ENCODE measurements at places on chromosomes 6 and 20.
A peak's percentile ranks its signal among the peaks of the same experiment; 100 is the strongest.

- DNase-seq, result no peak
Observed at GRCh38 chr6:45758787-45759471, 256.7 kb downstream of the CLIC5 start.

DNA sequence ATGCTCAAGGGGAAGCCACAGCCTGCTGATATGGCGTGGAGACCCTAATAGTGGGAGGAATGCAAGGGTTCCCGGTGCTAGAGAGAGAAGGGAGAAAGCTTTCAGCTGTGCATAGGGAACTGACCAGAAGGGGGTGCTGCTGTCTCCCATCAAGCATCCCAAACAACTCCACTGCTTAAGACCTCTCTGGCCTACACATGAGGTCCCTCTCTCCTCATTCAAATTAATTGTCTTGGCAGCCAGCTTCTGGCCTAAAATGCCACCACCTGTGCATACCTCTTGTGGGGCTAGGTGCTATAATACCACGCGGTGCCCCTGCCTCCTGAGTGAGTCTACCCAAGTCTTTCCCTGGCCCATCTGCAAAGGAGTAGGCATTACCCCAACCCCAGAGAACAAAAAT is 14.5 kb downstream of the ADISSP start:
- peak; percentile 74 for DNase-seq

- DNase-seq, result no peak
Observed at GRCh38 chr20:58361481-58362205, 27.4 kb upstream of the VAPB start.

GRCh38 chr6:73569121-73569520 is 48.3 kb upstream of the EEF1A1 start:
- no peak for DNase-seq

- DNase-seq, result no peak
Observed at GRCh38 chr6:105273589-105273988, 93.8 kb upstream of the POPDC3 start.

- no peak for DNase-seq
Observed at GRCh38 chr6:159988983-159989454, 20.1 kb downstream of the IGF2R start.

DNA sequence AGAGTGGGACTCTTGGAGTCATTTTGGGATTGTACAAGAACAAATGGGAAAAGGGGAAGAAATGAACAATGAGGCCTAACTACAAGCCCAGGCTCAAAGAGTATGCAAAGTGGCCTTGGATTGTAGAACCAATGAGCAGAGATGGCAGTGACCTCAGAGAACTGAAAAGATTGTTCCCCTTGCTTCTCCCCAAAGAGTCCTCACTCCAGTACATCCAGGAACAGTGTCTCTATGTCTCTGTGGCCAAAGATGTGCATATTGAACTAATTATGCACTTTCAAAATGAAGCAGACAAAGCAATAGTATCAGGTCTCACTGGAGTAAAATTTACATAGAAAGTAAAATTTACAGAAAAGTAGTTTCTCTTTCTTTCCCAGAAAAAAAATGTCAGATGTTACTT is 81.0 kb downstream of the SMLR1 start:
- DNase-seq, result no peak

- peak; percentile 50 for DNase-seq
Observed at GRCh38 chr6:125753218-125753936, 3.9 kb downstream of the HEY2 start.

GRCh38 chr20:57676589-57677583 is 32.9 kb downstream of the PMEPA1 start:
- no peak for DNase-seq

DNA sequence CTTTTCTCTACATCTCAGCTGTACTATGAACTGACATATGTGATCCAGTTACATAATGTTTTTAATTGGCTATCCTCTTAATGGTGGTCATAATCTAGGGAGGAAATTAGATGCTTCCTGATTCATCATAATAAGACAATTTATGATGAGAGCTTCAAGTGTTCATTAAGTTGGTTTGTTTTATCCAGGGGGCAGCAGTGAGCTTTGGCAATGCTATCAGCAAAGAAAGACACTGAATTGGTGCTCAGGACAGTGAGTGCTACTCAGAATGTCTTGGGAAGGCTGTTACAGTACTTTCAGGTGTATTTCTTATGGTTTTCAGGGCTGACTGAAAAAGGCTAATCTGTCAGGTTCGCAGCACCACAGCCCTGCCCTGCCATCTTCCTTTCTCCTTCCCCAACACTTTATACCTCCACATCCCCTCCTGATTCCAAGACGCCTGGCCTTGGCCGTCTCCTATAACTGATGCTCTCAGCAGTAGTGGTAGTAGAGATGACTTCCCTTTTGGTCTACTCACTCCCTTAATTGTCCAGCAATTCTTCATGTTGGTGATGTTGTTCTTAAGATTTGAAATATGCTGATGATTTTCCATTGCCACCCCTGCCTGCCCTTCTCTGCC is 67.0 kb upstream of the TNFAIP3 start:
- DNase-seq, result peak; percentile 89

DNA sequence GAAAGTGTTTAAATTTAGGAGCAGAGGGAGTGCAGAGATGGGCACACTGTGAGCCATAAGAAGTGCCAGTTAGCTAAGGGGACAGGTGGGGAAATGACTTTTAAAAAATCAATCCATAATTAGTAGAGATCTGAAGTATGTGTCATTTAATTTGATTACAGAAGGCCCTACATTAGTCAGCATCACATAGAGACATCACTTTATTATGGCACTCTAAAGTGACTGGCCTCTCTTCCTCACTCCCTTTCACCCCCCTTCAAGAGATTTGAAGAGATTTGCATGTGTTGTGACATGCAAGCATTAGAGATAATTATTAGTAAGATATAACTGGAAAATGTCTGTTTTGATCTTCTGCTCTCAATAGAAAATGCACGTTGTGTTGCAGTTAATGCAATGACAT is 86.7 kb downstream of the SLX4IP start:
- no peak for DNase-seq

DNA sequence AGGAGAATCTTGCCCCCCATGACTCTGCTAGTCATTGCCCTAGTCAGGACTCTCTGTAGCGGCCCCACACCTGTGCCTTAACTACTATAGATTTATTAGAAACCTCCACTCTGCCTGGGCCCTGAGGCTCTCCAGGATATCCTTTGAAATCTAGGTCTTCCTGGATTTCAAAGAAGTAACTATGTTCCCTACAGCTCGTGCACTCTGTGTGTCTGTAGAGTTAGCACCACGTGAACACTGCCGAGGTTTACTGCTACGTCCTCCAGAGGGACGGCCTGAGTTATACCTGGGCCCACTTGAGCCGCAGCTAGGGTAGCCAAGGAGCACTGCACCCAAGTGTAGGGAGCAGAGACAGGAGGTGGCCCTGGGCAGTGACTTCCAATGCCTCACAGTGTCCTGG is 19.8 kb downstream of the GLP1R start:
- DNase-seq, result no peak

DNA sequence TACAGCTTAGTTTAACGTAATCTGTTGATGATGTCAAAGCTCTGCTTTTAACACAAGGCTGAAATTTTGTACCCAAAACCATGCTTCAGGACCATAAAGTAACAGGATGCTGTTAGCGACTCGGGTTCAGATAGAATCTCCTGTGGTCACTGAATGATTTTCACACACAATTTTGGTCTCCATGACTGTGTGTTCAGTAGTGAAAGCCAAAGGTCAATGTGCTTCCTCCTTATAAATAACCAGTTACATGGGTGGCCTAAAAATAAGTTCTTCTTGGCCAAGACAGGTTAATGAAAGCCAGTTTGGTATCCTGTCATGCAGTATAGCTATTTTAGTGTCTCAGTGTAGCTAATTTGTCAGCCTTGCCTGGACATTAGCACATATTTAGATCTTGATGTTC is 19.1 kb upstream of the LOC128125822 start:
- DNase-seq, result no peak

GRCh38 chr20:11979306-11979990 is 61.8 kb downstream of the BTBD3 start:
- no peak for DNase-seq

DNA sequence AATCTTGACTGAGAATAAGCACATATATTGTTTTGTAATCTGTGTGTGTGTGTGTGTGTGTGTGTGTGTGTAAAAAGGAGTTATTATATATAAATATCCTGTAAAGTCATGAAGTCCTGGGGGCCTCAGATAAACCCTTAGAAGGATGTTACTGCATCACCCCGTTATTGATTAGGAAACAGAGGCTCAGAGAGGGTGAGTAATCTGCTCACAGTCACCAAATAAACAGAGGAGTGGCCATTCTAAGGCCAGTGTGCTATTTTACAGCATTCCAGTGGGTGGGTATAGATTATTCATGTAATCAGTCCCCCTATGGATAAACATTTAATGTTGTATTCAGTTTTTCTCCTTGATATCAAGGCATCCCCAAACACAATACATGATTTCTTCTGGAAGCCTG is 87.1 kb downstream of the CDC5L start:
- DNase-seq, result no peak

DNA sequence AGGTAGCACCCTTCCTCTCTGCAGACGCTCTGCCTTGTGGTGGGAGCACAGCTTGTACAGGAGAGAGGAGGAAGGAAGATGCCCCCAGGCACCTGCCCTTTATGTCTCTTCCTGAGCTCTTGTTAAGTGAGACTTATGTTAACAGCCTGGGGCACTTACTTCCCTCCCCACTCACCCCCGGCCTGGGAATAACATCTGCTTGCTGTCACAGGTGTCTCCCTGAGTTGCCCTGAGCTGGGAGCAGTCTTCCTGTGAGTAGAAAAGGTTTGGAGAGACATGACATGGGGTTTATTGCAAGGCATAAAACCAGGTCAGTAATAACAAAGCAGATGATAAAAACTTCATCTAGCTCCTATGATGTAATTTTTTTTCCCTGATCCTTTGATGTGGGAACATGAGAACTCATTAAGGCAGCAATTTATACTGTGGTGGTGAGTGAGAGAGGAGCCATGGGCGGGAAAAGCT is 1.9 kb downstream of the SSTR4 start:
- no peak for DNase-seq

DNA sequence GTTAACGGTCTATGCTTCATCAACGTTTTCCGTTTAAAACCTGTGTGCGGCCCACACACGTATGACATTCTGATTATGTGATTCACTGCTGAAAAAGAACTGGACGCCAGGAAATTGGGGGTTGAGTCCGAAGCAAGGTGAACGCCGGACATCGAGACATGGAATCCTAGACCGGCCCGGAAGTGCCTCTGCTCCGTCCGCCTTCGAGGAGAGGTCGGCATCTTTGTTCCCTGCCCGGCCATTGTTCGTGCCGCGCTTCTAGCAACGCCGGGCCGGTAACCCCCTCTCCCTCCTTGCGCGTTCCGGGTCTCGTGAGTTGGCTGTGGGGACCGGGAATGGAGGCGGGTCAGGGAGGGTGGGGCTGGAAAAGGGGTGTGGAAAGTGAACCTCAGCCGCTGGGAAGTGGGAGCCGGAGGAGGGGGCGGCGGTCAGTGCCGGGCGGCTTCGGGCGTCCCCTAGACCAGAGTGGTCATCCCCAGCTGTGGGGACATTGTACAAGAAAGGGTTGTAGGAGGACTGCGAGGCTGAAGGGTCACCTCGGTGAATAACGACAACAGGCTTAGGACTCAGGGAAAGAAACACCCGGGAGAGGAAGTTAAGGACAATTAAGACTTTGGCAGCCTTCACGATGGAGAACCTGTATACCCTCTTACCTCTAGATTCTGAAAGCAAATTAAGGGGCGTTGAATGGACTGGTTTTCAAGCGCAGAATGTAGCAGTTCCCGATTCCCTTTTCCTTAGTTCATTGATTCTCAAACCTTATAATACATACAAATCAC is at the start of gene ZSCAN9:
Gene ZSCAN9 (plus strand): TSS at position 220 of the 779 bp plus-strand sequence. CDS start 1,810 bp downstream, outside the sequence.
- peak; percentile 58 for DNase-seq

GRCh38 chr6:30990422-30991086 is 7.0 kb downstream of the MUC21 start:
- DNase-seq, result no peak

- DNase-seq, result no peak
Observed at GRCh38 chr6:163955756-163956155, 541.2 kb downstream of the QKI start.

DNA sequence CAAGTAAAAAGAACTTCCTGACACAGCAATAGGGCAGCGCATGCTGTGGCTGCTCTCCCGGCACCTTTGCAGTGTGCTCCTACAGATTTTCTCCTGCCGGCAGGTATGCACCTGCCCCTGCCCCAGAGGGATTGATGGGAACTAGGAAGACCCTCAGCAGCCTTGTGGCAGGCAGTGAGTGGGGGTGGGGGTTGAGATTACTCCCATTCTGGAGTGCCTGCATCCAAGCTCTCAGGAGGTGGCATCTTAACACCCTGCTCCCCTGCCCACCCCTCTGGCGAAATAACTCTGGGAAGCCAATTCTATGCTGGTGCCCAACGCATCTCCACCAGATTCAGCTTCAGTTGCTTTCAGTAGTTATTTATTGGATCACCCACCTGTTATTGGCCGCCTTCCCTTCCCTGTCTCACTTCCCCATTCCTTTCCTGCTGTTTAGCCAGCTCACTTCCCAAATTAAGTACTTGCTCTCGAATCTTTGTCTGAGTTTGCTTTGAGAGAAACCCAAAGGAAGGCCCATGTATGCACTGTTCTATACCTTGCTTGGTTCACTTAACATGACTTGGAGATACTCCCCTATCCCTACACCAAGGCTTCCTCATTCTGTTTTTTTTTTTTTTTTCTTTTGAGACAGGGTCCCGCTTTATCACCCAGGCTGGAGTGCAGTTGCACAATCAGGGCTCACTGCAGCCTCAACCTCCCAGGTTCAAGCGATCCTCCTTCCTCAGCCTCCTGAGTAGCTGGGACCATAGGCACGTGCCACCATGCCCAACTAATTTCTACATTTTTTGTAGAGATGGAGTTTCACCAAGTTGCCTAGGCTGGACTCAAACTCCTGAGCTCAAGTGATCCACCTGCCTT is 29.3 kb upstream of the SLC23A2 start:
- no peak for DNase-seq

DNA sequence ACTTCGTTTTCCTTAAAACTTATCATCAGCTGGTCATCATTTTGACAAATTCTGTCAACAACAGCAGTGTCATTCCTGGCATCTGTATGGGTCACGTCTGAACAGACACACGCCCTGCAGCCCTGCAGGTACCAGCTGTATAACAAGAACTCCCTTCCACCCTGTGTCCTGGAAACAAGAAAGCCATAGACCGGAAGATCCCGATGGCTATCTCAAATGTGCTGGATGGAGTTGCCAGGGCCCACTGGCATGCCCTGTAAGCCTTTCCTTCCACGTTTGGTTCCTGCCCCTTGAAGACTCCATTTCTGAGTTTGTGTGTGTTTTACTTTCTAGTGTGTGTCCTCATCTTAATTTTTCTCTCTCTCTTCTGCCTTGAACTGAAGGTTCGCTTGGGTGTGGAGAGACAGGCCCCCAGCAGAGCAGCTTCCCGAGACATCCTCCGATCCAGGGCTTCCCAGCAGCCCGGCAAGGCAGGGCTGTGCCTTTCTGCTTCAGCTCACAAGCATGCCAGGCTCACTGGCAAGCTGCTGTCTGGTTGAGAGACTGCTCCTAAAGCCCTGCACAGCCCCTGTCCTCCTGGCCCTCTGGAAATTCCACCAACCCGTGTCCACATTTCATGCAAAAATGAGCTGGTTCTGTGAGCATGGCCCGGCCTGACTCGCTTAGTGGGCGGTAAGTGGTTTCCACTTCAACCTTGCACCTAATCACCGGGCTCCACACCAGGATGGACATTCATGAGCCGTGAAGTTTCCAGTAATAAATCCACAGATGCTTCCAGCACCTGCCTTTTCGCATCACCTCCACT is 8.7 kb downstream of the GFRA4 start:
- DNase-seq, result no peak

All from CD4-positive, alpha-beta T cell treated with Interleukin-12 subunit alpha and Interleukin-12 subunit beta, for 1 hour (primary cell).